Ovary (tissue), 10 donors: ENCODE measurements at places on chromosomes 2 and 18. TPM values are rescaled to one million over a fixed set of nuclear protein-coding genes. Genes with fewer than 3 reads are reported as not detected.

DNA sequence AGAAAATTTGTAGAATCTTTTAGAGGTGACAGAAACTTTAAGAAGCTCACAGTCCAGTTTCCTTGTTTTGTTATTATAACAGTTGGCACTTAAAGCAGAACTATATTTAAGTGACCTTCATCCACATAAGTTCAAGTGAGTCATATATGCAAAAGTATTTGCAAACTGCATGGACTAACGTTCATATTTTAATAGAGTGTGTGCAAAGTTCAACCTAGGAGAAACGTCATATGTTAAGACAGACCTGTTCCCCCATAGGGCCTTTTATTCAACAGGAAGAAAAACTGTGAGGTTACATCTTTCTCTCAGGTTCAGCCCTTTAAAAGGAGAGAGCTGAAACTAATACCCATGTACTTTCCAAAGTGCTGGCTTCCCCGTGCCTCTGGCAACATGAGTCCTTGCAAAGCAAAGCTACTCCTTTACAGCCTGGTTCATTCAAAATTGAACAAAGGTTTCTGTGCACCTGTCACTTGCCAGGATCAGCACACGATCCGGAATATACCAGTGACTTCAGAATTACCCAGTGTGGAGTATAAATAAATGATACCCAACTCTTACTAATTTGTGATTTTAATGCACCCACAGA, 280.0 kb upstream of the RAB12 start:
- DNase-seq: no peak

GRCh38 chr2:191625016-191625415, 52.9 kb upstream of the NABP1 start:
- DNase-seq: no peak

GRCh38 chr2:854460-854859, 96.2 kb upstream of the SNTG2 start:
- no peak for DNase-seq

DNA sequence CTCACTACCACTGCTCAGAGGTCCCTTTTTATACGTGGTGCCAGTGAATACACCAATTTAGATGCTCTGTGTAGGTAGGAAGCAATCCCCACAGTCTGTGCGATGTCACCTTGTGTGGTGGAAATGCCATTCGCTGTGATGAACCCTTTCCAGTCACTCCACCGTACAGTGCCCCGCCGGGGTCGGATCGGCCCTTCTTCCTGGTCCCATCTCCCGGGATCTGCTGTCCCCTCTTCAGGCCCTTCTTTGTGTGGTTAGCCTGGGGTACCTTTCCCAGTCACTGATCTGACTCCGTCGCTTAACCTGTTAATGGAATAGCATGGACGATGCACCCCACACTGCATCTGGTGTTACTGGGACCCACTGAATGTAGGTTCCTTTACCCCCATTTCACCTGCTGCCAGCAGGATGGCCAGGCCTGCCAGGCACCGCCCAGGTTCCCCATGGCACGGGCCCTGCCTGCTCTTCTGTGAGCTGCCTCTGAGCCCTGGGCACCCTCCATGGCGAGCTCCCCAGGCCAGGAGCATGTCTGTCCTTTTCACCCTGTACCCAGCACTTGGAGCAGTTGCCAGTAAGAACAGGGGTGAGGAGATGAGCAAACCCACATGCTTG, 18.0 kb downstream of the TWIST2 start:
- no peak for DNase-seq

TET3 gene
- 8.1 TPM for total RNA-seq

CD8B2 gene
- total RNA-seq: not detected

TTC21B gene
- total RNA-seq: 25.6 TPM

GRCh38 chr2:235668782-235669181, 174.9 kb downstream of the AGAP1 start:
- no peak for DNase-seq

DNA sequence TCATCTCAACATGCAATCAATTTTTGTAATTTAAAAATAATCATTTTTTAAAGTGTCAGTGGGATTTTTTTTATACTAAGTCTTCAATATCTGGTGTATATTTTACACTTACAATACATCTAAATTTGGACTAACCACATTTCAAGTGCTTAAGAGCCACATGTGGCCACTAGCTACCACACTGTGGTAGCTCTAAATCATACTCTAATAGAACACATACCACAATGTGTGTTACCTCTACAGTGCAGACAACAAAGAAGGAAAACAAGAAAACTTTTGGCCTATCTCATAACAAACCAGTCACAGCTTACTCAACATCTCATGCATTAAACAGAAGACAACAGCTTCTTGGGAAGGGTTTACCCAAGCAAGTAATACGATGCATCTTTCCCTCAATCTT, 24.5 kb downstream of the PIAS2 start:
- DNase-seq: no peak

DNA sequence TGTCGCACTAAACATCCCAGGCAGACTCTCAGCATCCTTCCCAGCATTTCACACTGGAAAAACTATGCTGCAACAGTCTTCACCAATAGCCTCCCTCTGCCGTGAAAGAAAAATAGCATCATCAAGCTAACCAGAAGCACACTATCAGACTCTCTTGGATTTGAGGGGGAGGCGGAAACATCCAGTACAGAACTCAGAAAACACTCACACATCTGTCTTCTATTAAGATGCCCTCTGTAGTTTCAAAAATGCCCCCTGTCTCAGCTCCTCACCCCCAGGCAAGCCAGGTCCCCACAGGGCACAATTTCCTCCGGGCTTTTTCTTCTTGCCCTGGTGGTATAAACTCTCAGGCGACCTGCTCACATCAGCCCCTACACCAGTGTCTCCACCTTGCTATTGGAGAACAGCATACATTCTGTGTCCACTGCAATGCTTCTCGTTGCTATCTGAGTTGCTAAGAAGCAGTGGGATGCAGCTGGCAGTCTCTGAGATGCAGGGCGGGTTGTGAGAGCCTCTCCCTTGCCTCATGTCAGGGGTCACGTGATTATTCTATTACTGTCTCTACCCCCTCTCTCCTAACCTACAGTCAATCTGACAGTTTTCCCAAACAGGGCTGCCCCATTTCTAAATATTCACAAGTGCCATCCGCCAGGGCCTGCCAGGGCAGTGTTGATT, 189.9 kb downstream of the INO80D start:
- no peak for DNase-seq

DNA sequence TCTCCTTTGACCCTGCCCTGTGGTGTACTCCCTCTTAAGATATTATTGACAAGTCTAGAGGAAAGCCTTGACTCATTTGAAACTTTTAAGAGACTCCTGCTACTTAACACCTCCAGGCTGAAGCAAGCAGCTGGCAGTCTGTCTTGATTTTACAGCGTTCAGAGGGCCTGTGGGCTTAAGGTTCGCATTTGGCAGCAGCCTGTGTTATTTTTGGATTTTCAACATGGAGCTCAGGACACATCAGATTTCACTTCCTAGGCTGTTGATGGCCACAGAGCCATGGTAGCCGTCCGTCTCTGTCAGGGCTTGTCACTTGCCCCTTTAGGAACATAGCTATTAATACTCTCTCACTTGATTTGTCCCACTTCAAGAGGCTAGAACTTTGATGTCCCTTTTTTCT, 73.6 kb downstream of the VWA3B start:
- DNase-seq: no peak

TMEM163 gene
- 0.40 TPM for total RNA-seq

- peak; percentile 17 for DNase-seq
These were observed 198.2 kb downstream of the ZFP36L2 start for GRCh38 chr2:43028188-43028587.

DNA sequence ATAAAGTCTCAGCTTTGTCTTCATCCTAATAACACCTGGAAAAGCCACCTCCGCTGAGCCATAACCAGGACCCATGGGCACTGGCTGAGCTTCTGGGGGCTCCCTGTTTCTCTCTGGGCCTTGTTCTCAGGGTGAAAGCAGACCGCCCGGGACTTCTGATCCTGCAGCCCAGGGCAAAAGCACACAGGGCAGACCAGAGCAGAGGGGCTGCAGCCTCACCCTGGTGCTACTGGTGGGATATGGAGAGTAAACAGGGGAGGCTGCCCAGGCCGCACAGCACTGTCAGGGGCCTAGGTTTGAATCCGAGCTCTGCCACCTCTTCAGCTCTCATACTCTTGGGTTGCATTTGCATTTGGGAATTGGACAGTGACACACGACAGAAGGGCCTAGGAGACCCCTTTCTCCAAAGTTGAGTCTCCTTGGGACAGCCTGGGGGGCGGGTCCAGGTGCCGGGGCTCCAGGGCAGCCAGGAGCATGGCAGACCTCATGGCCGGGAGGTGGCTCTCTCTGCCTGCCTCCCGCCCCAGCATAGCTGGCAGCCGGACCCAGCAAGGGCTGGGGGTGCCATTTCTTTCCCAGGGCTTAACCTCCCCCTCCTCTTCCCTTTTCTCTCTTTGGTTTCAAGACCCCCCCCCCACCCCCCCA, 164.9 kb downstream of the INHBB start:
- DNase-seq: peak; percentile 13

POTEJ gene
- total RNA-seq: not detected

FAM124B gene
- 1.3 TPM for total RNA-seq

DNA sequence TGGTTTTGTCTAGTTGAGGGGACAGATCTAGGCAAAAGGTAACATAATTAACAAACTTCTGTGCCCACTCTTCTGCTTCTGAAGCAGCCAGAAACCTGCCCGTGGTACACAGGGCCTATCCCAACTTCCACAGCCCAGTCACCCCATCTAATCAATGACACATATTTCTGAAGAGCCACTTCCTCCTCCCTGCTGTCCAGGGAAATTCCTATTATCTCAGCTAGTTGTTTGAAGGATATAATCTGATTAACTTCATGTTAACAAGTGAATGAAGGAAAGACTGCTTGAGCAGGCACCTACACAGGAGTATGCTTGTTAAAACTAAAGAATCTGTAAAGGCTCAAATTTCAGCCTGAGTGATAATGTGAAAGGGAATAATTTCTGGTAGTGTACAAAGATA, 61.4 kb downstream of the CCDC148 start:
- DNase-seq: no peak

TRIM54 gene
- total RNA-seq: not detected

GRCh38 chr2:4844881-4845280, 847.3 kb upstream of the SOX11 start:
- no peak for DNase-seq
